CD4-positive, alpha-beta memory T cell (primary cell): ENCODE measurements at places on chromosomes 6 and 20. TPM values are rescaled to one million over a fixed set of nuclear protein-coding genes. Genes with fewer than 3 reads are reported as not detected.

- no peaks in the 10 kb centered on the region for H3K27me3 ChIP-seq
- no peak overlapping the region for H3K4me3 ChIP-seq
- DNase-seq: no peak
- H3K36me3 ChIP-seq: no peaks in the 10 kb centered on the region
- no peaks in the 10 kb centered on the region for H3K4me1 ChIP-seq
- H3K27ac ChIP-seq: no peak overlapping the region
Observed at GRCh38 chr20:63456429-63457284, 15.8 kb downstream of the KCNQ2 start.

The MATN4 gene
- polyA plus RNA-seq: not detected

The OPN5 gene
- not detected for polyA plus RNA-seq

DNA sequence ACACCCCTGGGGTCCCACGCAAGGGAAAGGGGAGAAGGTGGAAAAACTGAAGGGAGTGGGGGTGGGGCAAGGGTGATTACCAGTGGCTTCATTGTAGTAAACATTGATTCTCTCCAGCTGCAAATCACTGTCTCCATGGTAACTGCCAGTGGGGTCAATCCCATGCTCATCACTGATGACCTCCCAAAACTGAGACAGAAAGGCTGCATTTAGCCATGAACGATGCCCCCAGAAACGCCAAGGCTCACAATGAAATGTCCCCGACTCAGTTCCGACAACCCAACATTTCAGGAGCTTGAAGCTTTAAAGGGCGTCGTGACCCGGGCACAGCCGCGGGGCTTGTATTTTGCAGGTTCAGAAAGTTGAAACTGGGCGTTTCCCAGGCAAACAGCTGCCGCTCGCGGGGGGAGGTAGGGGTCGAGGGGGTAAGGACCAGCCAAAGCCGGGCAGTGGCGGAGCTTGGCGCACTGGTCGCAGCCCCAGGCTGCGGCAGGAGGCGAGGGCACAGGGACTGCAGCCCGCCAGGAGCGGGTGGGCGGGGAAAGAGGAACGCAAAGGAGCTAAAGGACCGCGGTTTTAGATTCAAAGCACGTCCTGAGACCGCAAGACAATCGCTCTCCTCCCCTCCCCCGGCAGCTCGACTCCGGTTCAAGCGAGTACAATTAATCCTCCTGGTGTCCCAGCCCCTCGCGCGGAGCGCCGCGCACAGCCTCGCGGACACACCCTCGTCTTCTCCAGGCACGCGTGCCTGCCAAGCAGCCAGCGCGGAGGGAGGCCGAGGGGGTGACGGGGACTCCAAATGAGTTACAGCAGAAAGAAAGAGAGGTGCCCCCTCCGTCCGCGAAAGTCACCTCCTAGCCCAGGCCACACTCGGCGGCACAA is 731 bp downstream of the TUBB2B start:
- H3K4me3 ChIP-seq: peak overlapping the region; percentile 13
- H3K4me1 ChIP-seq: peaks cover 51% of the 10 kb centered on the region
- peaks cover 40% of the 10 kb centered on the region for H3K27me3 ChIP-seq
- DNase-seq: peak; percentile 47
- H3K27ac ChIP-seq: no peak overlapping the region
- H3K36me3 ChIP-seq: no peaks in the 10 kb centered on the region

- H3K27ac ChIP-seq: no peak overlapping the region
- no peaks in the 10 kb centered on the region for H3K27me3 ChIP-seq
- peaks cover 16% of the 10 kb centered on the region for H3K4me1 ChIP-seq
Observed at GRCh38 chr6:145733810-145734209, 1.5 kb downstream of the EPM2A start.

The CCN2 gene
- not detected for polyA plus RNA-seq

The ADGRG6 gene
- not detected for polyA plus RNA-seq
